ENCODE measurements at places on chromosomes 7 and 10.

DNA sequence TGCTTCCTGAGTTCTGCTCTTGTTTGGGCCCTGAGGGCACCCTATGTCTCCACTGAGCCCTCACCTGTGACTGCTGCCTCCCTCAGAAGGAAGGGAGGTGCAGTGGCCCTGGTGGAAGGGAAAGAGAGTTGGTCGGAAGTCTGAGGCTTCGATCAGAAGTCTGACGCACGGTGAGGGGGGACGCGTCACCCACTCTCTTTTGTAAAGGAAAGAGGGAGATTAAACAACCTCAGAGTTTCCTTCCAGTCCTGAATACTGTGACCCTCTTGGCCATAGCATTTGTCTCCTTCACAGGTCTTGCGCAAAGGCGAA, 31.4 kb upstream of the TRIM8 start:
- DNase-seq, result no peak

- DNase-seq, result no peak
Observed at GRCh38 chr7:76338298-76339084, 20.3 kb downstream of the YWHAG start.

DNA sequence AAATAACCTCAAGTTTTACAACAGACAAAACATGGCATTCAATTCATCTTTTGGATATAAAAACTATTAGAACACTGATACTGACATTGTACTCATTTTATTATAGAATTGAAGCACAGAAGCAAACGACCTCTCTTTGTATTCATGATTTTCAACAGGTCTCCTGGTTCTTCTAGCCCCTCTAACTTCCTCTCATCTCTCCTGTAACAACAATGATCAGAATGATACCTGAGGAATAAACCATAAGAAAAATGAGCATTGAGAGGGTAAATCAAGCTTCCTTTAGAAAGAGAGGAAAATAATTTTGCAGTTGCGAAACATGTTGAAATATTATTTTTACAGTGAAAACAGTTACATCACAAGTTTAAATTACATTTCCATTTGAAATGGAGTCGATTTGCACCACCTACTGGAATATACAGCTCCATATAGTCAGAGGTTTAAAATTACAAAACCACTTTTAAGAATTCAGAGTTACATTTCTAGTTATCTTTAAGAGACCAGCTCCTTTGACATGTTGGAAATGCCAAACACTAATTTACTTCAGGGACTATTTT, 17.5 kb upstream of the TEX36 start:
- DNase-seq, result no peak

GRCh38 chr7:2757361-2757903, 69.4 kb downstream of the AMZ1 start:
- no peak for DNase-seq

DNA sequence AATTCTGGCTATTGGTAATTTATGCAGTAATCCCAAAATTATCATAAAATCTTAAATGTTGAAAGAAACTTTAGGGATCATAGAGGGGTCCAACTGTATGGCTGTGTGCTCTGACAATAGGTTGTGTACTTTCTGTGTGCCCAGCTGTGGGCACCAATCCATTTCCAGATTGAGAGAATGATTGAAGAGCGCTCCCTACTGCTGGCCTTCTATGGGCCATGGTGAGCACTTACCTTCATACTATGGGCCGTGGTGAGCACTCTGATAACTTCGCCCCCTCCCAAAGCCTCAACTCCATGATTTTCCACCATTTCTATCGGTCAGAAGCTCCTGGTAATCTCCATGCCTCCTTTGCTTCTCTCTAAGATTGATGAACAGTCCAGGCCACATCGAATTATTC, 118.6 kb downstream of the STRA8 start:
- DNase-seq, result no peak

GRCh38 chr10:14405076-14406065, 74.6 kb upstream of the FRMD4A start:
- DNase-seq, result peak; percentile 54

DNA sequence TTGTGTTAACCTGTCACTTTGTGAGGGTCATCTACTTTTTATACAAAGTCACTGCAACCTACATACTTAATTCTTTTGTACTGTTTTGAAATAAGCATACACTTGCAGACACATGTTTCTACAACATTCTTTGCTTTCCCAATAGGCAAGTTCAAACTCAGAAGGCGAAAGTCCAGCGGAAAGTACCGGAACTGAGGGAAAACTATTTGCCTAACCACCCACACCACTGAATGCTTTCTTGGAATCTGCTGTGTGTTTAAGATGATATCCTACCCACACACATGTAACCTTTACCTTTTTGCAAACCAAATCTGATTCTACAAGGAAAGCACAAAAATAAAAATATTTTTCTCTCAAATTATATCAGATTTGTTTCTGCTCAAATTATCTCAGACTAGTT, 139.4 kb upstream of the AGR3 start:
- peak; percentile 10 for DNase-seq

DNA sequence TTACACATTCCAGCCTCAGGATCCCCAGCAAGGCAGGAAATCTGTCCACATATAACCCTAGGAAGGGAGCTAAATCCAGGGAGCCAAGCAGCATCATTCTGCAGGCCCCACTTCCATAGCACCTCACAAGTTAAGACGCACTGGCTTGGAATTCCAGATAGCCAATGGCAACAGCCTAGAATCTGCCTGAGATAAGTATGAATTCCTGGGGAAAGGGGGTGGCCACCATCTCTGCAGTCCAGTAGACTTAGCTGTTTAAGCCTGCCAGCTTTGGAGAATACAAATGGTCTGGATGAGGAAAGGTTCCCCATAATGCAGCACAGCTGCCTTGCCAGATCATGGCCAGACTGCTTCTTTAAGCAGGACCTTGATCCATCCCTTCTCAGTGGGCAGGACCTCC, 179.4 kb upstream of the PRSS1 start:
- no peak for DNase-seq

GRCh38 chr10:17430647-17431355, 23.6 kb downstream of the ST8SIA6 start:
- peak; percentile 63 for DNase-seq

DNA sequence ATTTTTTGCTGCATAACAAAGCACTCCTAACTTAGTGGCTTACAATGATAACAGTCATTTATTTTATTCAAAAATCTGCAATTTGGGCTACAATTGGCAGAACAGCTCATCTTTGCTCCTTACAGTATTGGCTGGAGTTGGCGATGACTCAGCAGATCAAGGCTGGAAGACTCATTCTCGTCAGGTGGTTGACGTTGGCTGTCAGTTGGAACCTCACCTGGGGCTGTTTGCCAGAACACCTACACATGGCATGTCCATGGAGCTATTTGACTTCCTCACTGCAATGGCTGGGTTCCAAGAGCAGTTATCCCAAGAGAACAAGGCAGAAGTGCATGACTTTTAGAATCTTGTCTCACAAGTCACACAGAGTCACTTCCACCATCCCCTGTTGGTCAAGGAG, 75.1 kb downstream of the NOD1 start:
- no peak for DNase-seq

- DNase-seq, result no peak
Observed at GRCh38 chr10:132848951-132849545, 63.1 kb upstream of the NKX6-2 start.

- DNase-seq, result no peak
Observed at GRCh38 chr7:132034748-132035416, 478.5 kb upstream of the PODXL start.

- DNase-seq, result no peak
Observed at GRCh38 chr7:27615420-27616185, 47.1 kb downstream of the HIBADH start.

DNA sequence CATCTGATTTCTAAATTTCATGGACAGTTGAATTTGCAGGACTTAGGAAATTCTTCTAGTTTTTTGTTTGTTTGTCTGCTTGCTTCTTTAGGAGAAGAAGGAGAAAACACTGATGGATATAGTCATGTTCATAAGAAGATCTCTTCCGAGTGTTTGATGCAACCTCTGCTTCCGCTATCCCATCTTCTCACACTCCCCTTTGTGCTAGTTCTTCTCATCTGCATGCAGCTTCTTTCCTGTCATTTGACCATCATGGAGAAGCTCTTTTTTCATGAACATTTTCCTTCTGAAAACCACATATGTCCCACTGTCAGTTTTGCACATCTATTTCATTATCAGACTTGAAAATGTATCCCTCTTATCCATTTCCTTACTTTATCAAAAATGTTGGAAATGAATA, 346.9 kb upstream of the PRKCQ start:
- no peak for DNase-seq

DNA sequence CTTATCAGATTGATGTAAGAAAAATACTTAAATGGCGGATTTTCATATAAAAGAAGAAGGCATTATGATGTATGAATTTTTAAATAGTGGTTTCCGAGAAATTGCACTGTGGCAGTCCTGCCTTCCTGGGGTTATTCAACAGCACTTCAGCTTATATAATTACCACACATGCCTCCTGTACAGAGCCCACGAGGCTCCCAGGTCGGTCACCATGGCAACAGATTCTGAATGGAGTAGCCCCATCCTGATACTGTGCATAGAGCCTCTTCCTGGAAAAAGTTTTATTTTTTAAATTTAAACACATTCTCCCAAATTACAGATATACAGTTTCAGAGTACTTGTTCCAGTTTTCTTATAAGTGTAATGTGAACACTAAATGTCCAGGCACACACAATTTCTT, 15.9 kb upstream of the ASB4 start:
- DNase-seq, result no peak

DNA sequence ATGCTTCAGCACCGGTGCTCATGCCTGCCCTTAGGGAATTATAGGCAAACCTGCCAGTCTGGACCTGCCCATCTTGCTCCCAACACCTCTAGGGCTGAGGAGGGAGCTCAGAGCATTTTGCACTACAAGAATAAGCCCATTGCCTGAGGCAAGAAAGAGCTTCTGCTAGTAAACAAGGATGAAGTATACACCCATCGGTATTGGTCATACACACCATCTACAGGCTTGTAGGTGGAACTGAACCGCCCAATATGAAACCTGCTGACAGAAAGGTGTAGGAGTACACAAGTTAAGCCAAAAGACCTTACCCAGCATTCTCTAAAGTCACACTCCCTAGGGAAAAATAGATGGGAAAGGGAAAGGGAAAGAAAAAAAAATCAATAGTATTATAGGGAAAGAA, 957.0 kb upstream of the LRRTM3 start:
- DNase-seq, result no peak

- DNase-seq, result peak; percentile 54
Observed at GRCh38 chr10:49220031-49220430, 31.8 kb upstream of the TMEM273 start.
